ENCODE measurements at places on chromosomes 2 and 18.
A peak's percentile ranks its signal among the peaks of the same experiment; 100 is the strongest.

GRCh38 chr2:119008108-119008507 is 66.1 kb downstream of the MARCO start:
- no peak for DNase-seq

DNA sequence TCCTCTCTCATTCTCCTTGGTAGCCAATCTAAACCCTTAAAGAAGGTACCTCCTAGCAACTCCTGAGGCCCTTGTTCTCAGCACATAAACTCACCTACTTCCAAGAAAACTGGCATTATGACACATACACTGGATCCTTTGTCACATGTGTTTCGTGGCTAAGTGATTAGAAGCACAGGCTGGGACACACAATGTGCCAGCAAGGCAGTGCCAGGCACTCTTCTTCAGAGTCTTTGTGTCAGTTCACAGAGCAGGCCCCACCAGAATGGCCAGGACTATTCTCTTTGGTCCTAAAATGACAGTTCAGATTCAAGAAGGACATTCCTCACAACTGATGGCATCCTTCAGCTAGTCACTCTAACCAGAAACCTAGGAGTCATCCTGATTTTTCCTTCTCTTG is 40.3 kb downstream of the SMC6 start:
- no peak for DNase-seq

- DNase-seq = no peak
Observed at GRCh38 chr18:56382541-56382940, 255.9 kb downstream of the TXNL1 start.

- DNase-seq = no peak
Observed at GRCh38 chr18:41128126-41128525, 826.9 kb upstream of the PIK3C3 start.

DNA sequence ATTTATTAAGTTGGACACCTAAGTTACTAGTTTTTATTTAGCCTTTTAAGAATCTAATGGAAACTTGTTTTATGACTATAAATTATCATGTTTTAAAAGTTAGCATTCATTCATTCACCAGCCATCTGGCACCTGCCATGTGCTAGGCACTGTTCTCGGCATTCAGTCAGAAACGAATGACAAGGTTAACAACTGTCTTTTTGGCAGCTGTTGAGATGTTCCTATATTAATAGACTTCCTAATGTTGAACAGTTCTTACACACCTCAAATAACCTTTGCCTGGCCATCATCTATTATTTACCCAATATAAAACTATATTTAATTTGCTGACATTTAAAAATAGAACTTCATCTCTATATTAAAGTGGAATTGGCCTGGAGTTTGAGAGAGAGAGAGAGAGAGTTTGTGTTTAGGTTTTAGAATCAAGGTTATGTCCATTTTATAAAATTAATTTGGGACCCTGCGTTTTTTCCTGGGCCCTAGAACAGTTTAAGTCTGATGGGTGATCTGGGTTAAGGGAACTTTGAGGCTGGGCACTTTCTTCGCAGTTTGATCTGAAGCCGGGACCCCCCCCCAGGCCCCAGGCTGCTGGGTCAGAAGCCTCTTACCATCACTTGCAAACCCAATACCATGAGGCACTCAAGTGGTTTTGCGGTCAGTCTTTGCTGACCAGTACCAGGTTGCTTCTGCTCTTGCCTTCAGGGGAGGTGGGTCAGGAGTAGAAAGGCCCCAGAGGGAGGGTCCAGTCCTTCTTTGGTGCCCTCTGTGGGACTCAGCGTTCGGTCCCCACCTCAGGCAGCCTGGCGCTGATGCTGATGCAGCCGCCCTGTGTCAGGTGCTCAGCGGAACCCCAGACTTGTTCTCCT is 48.3 kb upstream of the ASB1 start:
- DNase-seq = peak; percentile 96

GRCh38 chr2:8587920-8588830 is 93.7 kb upstream of the ID2 start:
- DNase-seq = no peak

DNA sequence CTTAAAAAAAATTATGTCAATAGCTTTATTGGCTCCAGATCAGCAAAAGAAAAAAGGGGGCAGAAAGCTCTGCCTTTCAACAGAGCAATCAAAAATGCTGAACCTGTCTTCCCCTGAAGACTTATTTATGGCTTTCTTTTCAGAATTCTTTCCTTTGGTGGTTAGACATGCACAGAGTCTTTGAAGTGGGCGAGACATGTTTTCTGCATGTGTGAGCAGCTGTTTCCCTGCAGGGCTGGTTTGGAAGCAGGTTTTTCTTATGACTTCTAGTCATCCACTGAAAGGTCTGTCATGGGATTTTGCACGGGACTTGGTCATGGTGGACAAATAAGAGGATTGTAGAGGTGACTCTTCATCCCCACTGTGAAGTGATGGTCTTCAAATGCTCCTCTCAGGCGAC is 160.3 kb downstream of the VAPA start:
- no peak for DNase-seq

DNA sequence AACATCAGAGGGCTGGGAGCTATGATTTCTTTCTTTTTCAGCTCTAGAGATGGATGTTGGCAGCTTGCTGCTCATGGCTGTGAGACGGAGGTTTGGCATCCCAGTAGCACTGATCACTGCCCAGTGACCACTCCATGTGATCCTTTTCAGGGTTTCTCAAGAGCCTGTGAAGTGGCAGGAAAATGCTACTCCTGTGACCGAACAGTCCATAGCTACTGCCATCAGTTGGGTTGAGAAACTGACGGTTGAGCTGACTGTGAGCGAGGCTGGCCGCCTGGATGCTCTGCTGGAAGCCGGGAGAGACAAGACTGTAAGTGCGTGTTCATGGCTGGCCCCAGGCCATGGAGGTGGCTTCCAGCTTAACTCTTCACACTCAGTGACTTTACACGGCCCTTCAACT is 34.2 kb downstream of the VWA3B start:
- DNase-seq = no peak

GRCh38 chr2:102114851-102115497 is 27.6 kb upstream of the IL1R1 start:
- DNase-seq = no peak

- no peak for DNase-seq
Observed at GRCh38 chr18:61606759-61607158, 273.5 kb downstream of the CDH20 start.

- peak; percentile 86 for DNase-seq
Observed at GRCh38 chr2:118221536-118222272, 133.4 kb downstream of the INSIG2 start.

DNA sequence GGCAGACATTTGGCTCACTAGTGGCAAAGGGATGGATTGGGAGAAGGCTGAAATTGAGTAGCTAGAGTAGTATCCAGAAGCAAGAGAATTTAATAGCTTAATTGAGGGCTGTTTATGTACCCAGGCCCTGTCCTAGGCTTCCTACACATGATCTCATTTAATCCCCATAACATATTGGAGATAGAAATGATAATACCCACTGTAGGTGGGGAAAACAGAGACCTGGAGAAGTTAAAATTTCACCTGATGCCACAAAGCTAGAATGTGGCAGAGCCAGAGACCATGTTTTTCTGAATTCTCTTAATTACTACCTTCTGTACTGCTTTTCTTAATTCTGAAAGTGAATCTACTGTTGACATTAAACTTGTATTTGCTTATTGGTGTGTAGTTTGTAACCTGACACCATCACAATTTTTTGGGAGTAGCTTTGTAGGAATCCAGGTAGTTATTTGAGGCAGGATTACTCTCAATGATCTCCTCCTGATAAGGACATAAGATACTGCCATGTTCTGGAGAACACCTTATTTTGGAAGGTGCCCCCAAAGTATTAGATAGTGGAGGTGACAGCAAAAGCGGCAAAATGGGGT is 42.2 kb downstream of the RAB10 start:
- DNase-seq = no peak

DNA sequence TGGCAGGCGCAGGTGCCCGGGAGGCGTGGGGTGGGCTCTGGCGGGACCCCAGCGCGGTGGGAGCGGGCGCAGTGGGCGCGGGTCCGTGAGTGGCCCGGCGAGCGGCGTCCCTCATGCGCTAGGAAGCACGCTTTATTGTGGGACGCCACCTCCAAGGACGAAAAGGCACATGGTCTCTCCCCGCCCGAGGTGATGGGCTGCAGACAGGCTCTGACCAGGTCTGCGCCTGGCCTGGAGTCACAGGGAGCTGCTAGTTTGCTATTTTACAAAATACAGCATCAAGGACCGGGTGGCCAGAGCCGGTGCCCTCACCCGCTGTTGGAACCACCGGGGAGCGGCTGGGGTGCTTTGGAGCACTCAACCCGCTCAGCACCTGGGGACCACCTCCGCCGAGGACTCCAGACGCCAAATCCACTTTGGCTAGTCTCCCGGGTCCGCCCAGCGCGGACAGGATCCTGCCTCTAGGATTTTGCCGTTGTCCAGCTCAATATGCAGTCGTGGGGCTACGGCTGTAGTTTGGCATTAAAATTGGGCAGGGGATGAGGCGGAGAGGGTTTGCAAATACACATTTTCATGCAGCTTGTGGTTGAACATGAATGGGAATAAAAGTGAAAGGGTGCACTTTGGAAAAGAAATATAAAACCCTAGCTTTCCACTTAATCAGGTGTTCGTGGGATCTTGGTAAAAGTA is 65.4 kb downstream of the LRRFIP1 start:
- DNase-seq = no peak
